Sigmoid colon (tissue), 7 donors: ENCODE measurements at places on chromosomes 12 and 14. TPM values are rescaled to one million over a fixed set of nuclear protein-coding genes. Genes with fewer than 3 reads are reported as not detected.

- peak overlapping the region; percentile 78 for H3K27ac ChIP-seq
- H3K4me3 ChIP-seq = no peak overlapping the region
- peaks cover 6% of the 10 kb centered on the region for H3K36me3 ChIP-seq
- H3K4me1 ChIP-seq = peaks cover 40% of the 10 kb centered on the region
Measured at GRCh38 chr12:111445726-111446581, 40.2 kb downstream of the SH2B3 start.

DNA sequence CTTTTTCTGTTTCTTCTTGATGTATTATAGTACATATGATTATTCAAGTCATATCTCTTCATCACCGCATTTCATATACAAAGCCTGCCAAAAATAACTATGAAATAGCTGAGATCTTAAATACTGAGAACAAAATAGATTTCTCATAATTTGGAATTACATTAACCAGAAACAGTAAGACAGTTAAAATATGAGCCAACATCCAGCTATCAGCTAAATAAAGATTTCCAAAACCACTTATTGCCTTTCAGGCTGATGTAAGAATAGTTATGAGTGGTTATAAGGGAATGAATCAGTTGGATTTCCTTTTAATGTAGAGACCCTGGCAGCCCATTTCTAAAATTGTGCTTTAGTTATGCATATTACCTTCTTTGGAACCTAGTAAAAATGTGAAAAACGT, 47.4 kb downstream of the TMEM117 start:
- no peak for DNase-seq
- H3K4me1 ChIP-seq = no peaks in the 10 kb centered on the region
- no peaks in the 10 kb centered on the region for H3K36me3 ChIP-seq
- no peak overlapping the region for H3K4me3 ChIP-seq

DNA sequence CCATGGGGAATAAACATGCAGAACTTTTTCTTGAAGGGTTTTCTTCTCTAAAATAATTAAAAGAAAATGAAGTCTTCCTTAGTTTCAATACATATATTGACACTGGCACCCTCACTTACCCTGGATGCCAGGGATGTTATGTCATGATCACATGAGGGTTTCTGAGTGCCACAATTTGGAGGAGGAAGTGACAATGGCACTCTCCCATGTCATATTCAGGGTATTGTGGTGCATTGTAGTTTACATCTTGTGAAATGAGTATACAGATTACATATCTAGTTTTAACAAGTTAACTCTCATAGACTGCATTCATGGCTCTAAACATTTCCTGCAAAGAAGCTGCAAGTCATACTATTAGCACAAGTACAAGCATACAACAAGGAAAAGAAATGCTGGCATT, 37.7 kb downstream of the CCDC177 start:
- no peaks in the 10 kb centered on the region for H3K27me3 ChIP-seq
- no peak for DNase-seq
- no peaks in the 10 kb centered on the region for H3K36me3 ChIP-seq
- H3K4me1 ChIP-seq = no peaks in the 10 kb centered on the region
- no peak overlapping the region for H3K27ac ChIP-seq
- no peak overlapping the region for H3K4me3 ChIP-seq

- H3K4me3 ChIP-seq = no peak overlapping the region
- peak overlapping the region; percentile 99 for H3K27ac ChIP-seq
- H3K4me1 ChIP-seq = no peaks in the 10 kb centered on the region
- H3K27me3 ChIP-seq = no peaks in the 10 kb centered on the region
Measured at GRCh38 chr12:124381456-124382296, 86.8 kb downstream of the RFLNA start.

DNA sequence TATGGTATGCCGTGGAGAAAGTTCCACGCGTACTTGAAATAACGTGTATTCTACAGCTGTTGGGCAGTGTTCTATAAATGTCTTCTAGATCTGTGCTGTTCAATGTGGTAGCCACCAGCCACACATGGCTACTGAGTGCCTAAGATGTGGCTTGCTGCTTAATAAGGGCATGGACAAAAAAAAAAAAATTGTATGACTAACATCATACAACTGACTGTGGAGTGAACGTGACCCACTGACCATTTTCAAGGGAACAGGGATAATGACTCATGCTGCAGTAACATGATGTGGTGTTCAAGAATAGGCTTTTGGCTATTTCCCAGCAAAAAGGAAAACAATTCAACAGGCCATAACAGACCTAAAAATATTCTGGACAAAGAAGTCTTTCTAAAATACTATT, 13.0 kb downstream of the ATG14 start:
- H3K36me3 ChIP-seq = no peaks in the 10 kb centered on the region
- H3K27me3 ChIP-seq = no peaks in the 10 kb centered on the region
- peak overlapping the region; percentile 43 for H3K27ac ChIP-seq
- no peak for DNase-seq

- no peaks in the 10 kb centered on the region for H3K36me3 ChIP-seq
- DNase-seq = no peak
- no peak overlapping the region for H3K4me3 ChIP-seq
Measured at GRCh38 chr12:78275886-78276285, 445.2 kb downstream of the NAV3 start.

GRCh38 chr12:119375075-119375882, 40.8 kb downstream of the CCDC60 start:
- no peak for DNase-seq
- no peak overlapping the region for H3K4me3 ChIP-seq
- H3K27ac ChIP-seq = no peak overlapping the region
- H3K36me3 ChIP-seq = no peaks in the 10 kb centered on the region

DNA sequence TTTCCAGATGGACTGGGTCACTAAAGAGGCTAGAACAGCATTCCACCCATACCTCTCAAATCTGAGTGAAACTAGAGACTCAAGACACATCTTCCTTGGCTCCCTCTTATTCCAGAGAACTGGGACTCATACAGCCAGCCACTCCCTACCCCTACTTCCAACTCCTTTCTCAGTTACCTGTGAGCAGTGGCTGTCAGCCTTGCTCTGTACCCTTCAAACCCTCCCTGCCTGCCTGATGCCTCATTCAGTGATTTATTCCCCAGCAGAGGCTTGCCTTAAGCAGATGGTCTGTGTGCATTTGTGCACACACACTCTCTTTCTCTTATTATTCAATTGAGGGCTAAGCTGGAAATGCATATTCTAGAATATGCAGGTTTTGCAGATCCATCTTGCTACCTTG, 14.6 kb downstream of the GPR84 start:
- H3K4me3 ChIP-seq = no peak overlapping the region
- DNase-seq = no peak
- H3K27ac ChIP-seq = no peak overlapping the region
- H3K27me3 ChIP-seq = no peaks in the 10 kb centered on the region

DNA sequence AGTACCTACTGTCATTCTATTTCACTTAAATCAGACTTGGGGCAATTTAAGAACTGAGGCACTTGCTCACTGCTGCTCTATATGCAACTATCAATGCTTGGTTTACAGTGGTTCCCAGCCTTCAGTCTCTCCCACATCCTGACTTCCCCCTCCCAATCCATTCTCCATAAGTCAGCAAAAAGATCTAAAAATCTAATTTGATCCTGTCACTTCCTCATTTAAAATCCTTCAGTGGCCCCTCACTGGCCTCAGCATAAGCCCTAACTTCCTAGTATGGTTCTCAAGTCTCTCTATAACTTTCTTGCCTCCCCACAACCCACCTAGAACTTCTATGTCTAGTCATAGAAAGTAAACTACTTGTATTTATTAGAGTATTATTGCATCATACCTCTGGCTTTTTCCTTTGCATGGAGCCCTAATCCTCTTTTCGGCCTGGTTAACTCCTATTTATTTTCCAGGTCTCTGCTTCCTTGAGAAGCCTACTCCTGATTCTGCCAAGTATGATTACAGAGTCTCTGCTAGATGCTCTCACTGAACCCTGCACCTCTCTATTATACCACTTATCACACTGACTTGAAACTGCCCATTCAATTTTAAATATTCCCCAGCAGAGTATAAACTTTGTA, 130.6 kb downstream of the RALGAPA1 start:
- no peak for DNase-seq
- H3K4me3 ChIP-seq = no peak overlapping the region
- H3K27me3 ChIP-seq = no peaks in the 10 kb centered on the region
- H3K36me3 ChIP-seq = peaks cover 20% of the 10 kb centered on the region
- no peak overlapping the region for H3K27ac ChIP-seq
- no peaks in the 10 kb centered on the region for H3K4me1 ChIP-seq

- no peak for DNase-seq
- H3K36me3 ChIP-seq = no peaks in the 10 kb centered on the region
- H3K4me1 ChIP-seq = no peaks in the 10 kb centered on the region
- H3K4me3 ChIP-seq = no peak overlapping the region
Measured at GRCh38 chr12:89366676-89367364, 14.5 kb upstream of the DUSP6 start.

DNA sequence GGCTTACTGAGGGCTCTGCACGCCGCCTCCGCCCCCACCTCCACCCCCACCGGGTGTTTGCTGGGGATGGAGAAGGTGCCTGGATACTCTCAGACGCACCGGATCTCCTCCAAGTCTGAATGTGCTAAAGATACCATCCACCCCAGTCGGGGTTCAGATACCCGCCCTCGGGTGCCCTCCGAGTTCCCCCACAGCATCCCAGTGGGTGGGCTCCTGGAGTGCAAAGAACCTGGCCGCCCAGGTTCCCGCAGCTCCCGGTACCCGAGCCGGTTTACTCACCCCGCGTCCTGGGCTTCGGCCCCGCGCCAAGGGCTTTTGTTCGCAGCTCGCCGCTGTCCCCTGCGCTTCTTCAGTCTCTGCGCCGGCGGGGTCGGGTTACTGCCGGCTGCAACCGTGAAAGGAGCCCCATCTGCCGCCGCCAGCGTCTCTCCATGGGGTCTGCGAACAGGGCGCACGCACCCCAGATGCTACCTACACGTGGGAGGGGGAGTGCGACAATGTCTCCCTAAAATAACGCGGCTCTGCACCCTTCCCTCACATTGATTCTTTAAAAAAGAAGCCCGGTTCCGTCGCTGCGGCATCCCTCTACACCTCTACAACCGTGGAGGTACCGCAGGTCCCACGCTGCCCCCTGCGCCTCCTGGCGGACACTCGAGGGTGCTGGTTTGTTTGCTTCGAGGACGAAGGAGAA, at the start of gene CCDC177:
Gene CCDC177 (minus strand): TSS at position 609 of the 691 bp plus-strand sequence. CDS start 1,249 bp downstream, outside the sequence.
- no peaks in the 10 kb centered on the region for H3K36me3 ChIP-seq
- peak within 1 kb of the TSS; percentile 46 for H3K4me3 ChIP-seq
- no peak within 1 kb of the TSS for H3K27ac ChIP-seq
- DNase-seq = no peak
- peaks cover 34% of the 10 kb centered on the region for H3K4me1 ChIP-seq

GRCh38 chr14:96050482-96050881, 11.3 kb downstream of the C14orf132 start:
- H3K4me3 ChIP-seq = no peak overlapping the region
- no peaks in the 10 kb centered on the region for H3K4me1 ChIP-seq
- no peak for DNase-seq

GRCh38 chr12:1740161-1740948, 49.5 kb downstream of the ADIPOR2 start:
- H3K4me1 ChIP-seq = no peaks in the 10 kb centered on the region
- H3K27ac ChIP-seq = no peak overlapping the region
- H3K27me3 ChIP-seq = no peaks in the 10 kb centered on the region
- no peaks in the 10 kb centered on the region for H3K36me3 ChIP-seq

DNA sequence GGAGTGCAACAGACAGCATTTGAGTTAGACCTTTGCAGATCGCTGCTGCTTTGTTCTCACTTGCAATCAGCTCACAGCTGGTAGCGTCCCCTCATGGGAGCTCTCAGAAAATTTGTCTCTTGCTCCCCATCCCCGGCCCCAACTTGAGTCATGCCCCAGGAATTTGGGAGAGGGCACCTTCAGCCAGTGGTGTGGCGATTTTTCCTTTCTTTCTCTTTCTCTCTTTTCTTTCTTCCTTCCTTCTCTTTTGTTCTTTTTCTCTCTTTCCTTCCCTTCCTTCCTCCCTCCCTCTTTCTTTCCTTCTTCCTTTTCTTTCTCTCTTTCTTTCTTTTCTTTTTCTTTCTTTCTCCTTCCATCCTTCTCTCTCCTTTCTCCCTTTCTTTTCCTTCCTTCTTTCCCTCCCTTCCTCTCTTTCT, 34.2 kb upstream of the MAP1LC3B2 start:
- no peak for DNase-seq
- H3K27me3 ChIP-seq = no peaks in the 10 kb centered on the region
- peaks cover 20% of the 10 kb centered on the region for H3K4me1 ChIP-seq
- H3K27ac ChIP-seq = peak overlapping the region; percentile 81

- no peak overlapping the region for H3K4me3 ChIP-seq
- H3K36me3 ChIP-seq = no peaks in the 10 kb centered on the region
- DNase-seq = peak; percentile 57
- no peaks in the 10 kb centered on the region for H3K27me3 ChIP-seq
- no peak overlapping the region for H3K27ac ChIP-seq
Measured at GRCh38 chr12:3333583-3333982, 157.4 kb upstream of the PRMT8 start.

DNA sequence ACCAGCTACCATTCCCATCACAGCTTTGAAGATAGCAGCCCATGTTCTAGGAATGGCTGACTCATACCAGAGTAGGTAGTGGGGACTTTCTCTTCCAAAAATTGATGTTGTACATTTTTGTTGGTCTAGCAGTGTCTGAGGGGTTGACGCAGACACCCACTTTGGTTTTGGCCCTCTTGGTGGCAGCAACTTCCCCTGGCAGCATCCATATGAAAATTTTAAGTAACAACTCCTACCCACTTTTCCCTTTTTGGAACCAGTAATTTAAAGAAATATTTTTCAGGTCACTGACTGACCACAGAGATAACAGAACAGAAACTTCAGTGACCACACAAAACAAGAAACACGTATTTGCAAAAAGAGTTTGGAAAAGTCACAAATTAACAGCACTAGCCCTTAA, 162.0 kb upstream of the TMCC3 start:
- H3K27ac ChIP-seq = no peak overlapping the region
- no peak overlapping the region for H3K4me3 ChIP-seq
- H3K36me3 ChIP-seq = no peaks in the 10 kb centered on the region
- no peaks in the 10 kb centered on the region for H3K27me3 ChIP-seq
- H3K4me1 ChIP-seq = no peaks in the 10 kb centered on the region
- DNase-seq = no peak

GRCh38 chr12:25698772-25699171, 145.7 kb upstream of the LMNTD1 start:
- no peaks in the 10 kb centered on the region for H3K36me3 ChIP-seq
- H3K4me1 ChIP-seq = no peaks in the 10 kb centered on the region
- no peak overlapping the region for H3K27ac ChIP-seq

- no peaks in the 10 kb centered on the region for H3K27me3 ChIP-seq
- no peak overlapping the region for H3K4me3 ChIP-seq
- DNase-seq = no peak
- no peaks in the 10 kb centered on the region for H3K4me1 ChIP-seq
- no peaks in the 10 kb centered on the region for H3K36me3 ChIP-seq
Measured at GRCh38 chr12:60257063-60257462, 661.2 kb downstream of the SLC16A7 start.

GRCh38 chr12:8696442-8697090, 1.2 kb upstream of the RIMKLB start:
- no peaks in the 10 kb centered on the region for H3K36me3 ChIP-seq
- no peak for DNase-seq
- peak overlapping the region; percentile 76 for H3K4me3 ChIP-seq
- H3K27me3 ChIP-seq = no peaks in the 10 kb centered on the region

GRCh38 chr12:11684393-11684792, 34.9 kb downstream of the ETV6 start:
- no peaks in the 10 kb centered on the region for H3K36me3 ChIP-seq
- no peak overlapping the region for H3K4me3 ChIP-seq
- no peaks in the 10 kb centered on the region for H3K27me3 ChIP-seq
- no peak overlapping the region for H3K27ac ChIP-seq

Gene DAO
- not detected for total RNA-seq

Gene ENDOU
- 0.36 TPM for total RNA-seq

Gene TAS2R31
- total RNA-seq = 3.9 TPM

Gene FIGNL2
- total RNA-seq = not detected

Gene ACSM4
- total RNA-seq = not detected

Gene TSHR
- total RNA-seq = not detected

Gene PMEL
- total RNA-seq = 0.71 TPM
